Panc1 (cell line): ENCODE measurements at places on chromosomes 5 and 9. TPM values are rescaled to one million over a fixed set of nuclear protein-coding genes. Genes with fewer than 3 reads are reported as not detected.

The MSMP gene
- 1.4 TPM for total RNA-seq

The PDE4D gene
- 2.4 TPM for total RNA-seq

The PCDH1 gene
- 9.0 TPM for total RNA-seq

The DNLZ gene
- total RNA-seq = 26.5 TPM

The PTCD2 gene
- total RNA-seq = 13.0 TPM
